ENCODE measurements at places on chromosomes 11 and 22. TPM values are rescaled to one million over a fixed set of nuclear protein-coding genes. Genes with fewer than 3 reads are reported as not detected.

Gene IGLL1
- total RNA-seq: not detected

Gene INSC
- total RNA-seq: not detected

Gene BTG4
- not detected for total RNA-seq

Gene CSRP3
- total RNA-seq: not detected

Gene GRM5
- total RNA-seq: not detected

Gene F2
- total RNA-seq: 0.16 TPM

Gene TRIM66
- total RNA-seq: 5.9 TPM

Gene SHANK2
- total RNA-seq: 0.22 TPM

Gene ASCL3
- total RNA-seq: not detected

Gene HTATIP2
- total RNA-seq: 45.7 TPM

Gene PAX6
- total RNA-seq: 5.7 TPM

Gene RCOR2
- total RNA-seq: 6.5 TPM

Gene GCAT
- 61.7 TPM for total RNA-seq

Gene LRFN4
- total RNA-seq: 60.1 TPM

Gene MS4A6E
- not detected for total RNA-seq

Gene POU2AF2
- not detected for total RNA-seq

Gene FAM111B
- not detected for total RNA-seq

Gene MS4A4A
- total RNA-seq: 11.2 TPM

Gene NLRP14
- total RNA-seq: 0.65 TPM

Gene KRTAP5-9
- total RNA-seq: not detected

Gene TRIM51
- not detected for total RNA-seq

Gene CCDC88B
- total RNA-seq: 13.0 TPM

Gene TMEM45B
- total RNA-seq: 0.16 TPM

Gene KIF18A
- total RNA-seq: 22.5 TPM

Gene GGT5
- 0.81 TPM for total RNA-seq

Data from K562 (cell line).